ENCODE measurements at places on chromosomes 2 and 18.
A peak's percentile ranks its signal among the peaks of the same experiment; 100 is the strongest.

DNA sequence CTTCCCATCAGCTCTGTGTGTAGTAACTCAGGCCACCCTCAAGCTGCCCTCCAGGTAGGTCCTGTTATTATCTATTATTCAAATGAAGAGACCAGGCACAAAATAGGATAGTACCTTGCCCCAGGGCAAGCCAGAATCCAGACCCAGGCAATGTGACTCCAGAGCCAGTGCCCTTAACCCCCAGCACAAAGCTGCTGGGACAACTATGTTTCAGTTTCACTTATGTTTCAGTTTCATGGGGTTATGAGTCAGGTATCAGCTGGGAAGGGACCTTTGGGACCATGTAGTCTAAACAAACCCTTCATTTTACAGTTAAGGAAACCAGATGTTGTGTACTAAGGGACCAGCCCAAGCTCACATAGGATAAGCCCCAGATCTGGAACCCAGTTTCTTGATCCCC lies 10.0 kb downstream of the HK2 start:
- peak; percentile 51 for DNase-seq

DNA sequence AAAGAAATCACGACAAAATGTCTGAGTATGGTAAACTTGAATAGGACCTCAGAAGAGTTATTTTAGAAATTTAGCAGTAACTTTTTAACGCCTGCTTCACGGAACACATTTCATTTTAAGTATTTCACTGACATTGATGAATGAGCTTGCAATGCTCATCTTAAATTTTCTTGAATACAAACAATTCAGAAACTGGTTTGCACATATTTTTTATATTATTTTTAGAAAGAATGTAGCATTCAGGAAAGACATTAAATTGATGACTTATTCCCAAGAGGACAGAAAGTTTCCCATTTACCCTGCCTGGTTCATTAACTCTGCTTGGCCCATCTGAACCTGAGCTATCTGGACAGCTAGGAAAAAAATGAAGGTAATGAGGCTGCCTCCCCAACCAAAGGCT lies 89.3 kb downstream of the MBD2 start:
- no peak for DNase-seq

DNA sequence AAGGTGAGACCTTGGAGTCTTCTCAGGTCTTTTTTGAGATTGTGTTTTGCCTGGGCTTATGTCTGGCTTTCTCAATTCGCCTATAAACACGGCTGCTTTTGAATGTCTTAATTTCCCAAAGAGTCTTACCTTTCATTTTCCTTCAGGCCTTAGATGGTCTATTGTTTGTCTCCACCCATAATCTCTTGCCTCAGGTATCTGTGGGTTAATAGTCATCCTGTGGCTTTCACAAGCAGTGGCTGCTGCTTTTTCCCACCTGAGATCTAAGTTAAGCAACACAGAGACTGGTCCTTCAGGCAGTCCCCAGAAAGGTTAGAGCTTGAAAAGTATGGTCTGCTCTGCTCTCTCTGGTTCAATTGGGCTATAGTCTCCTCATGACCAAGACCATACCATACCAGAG lies 275.3 kb downstream of the INSIG2 start:
- DNase-seq, result no peak

DNA sequence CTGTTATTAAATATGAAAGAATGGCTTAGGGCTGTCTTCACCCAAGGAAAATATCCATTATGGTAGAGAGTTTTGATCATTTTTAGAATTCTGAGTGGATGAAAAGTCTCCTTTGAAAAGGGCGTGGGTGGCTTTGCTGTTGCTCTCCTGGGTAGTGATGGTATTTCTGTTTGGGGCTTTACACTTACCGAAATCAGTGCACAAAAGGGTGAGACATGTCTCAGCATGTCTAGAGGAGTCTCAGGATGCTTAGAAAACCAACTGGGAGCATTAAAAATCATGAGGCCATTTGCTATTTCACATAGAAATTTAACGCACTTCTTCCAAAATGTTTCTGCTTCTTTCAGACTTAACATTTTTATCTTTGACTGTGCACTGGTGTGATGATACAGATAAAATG lies 49.6 kb downstream of the ZCCHC2 start:
- DNase-seq, result no peak

DNA sequence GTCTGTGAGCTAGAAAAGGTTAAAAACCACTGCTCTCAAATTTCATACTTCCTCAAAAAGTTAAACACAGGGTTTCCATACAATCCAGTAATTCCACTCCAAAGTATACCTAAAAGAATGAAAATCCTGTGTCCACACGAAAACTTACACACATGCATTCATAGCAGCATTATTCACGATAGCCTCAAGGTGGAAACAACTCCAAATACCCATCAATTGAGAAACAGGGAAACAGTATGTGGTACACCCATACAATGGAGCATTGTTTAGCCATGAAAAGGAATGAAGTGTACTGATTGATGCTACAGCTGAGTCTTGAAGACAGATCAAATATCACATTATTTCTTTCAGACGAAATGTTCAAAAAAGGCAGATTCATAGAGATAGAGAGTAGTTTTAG lies 36.7 kb downstream of the UXS1 start:
- DNase-seq, result no peak

DNA sequence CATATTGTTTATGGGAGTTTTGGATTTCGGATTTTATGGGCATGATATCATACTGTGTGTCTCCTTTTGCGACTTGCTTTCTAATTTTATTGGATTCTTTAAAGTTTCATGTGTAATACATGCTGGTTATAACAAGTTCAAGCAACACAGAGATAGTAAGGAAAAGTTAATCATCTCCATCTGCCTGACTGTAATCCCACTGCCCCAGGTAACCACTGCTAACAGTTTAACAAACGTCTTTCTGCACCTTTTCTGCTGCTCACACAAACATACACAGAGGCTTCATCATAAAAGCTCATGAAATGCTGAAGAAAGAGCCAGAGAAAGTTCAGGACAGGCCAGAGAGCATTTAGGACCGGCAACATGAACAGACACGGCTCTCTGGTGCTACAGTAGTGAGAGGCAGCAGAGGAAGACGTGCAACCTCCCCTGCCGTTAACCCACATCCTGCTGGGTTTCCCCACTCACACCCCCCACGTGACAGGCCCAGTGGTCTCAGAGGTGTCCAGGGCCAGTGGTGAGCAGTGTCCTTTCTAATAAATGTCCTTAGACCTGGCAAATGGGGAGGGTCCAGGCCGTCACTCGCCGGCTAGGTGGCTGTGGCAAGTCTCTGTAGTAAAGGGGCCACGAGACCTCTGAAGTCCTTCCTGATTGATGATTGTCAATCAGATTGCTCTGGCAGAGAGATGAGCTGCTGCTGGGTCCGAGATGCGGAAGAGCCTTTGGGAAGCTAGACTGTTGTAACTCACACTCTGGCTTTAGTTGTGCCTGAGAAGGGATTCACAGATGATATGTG lies 43.0 kb upstream of the SLC1A4 start:
- no peak for DNase-seq

GRCh38 chr18:48546396-48546795 lies 7.6 kb downstream of the CTIF start:
- DNase-seq, result no peak

Measured in LoVo (cell line).